ENCODE measurements at places on chromosomes 6 and 20.

- no peak for DNase-seq
Observed at GRCh38 chr6:21708320-21708580, 114.7 kb downstream of the SOX4 start.

- no peak for DNase-seq
Observed at GRCh38 chr6:85678026-85678601, 35.4 kb upstream of the SYNCRIP start.

- DNase-seq = no peak
Observed at GRCh38 chr20:23641936-23642751, 4.4 kb upstream of the CST3 start.

DNA sequence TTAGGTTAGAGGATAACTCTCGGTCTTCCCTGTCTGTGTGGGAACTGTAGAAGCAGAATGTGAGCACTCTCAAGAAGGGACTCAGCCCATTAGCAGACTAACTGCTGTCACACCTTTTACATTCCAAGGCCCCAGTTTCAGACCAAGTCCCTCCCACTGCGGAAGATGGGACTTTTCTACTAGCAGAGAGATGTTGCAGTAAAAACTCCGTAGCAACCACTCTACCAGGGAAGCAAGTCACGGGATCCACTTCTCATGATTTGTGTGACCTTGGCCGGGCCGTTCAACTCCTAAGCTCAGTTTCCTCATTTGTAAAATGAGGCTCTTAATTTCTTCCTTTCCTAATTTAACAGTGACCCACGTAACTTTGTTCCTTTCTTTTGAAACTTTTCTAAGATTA lies 77.1 kb upstream of the SLC4A11 start:
- no peak for DNase-seq

DNA sequence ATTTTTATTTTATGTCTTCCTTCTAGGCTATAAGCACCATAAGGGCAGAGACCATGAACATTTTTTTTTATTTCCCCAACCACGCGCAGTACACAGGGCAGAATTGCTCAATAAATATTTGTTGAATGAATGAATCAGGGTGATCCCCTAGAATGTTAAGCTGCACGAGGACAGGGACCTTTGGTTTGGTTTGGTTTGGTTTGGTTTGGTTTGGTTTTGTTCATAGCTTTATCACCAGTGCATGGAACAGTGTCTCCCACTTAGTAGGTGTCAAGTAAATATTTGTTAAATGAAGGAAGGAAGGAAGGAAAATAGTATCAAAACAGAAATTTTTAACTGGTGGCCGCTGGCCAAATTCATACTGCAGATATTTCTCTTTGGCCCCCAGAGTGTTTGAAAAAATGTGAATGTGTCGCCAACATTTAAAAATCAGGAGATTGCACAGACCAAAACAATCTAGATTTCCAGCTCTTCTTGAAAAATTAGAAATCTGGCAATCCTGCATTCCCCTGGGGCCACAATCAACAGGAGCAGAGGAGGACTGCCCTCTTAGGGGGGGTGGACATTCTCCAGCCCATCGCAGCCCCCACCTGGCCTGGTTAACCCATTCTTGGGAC lies 205.3 kb downstream of the EYA2 start:
- DNase-seq = no peak
